ENCODE measurements at places on chromosomes 12 and 14.

- no peak for DNase-seq
Observed at GRCh38 chr14:33714527-33715226, 236.2 kb downstream of the EGLN3 start.

- DNase-seq: no peak
Observed at GRCh38 chr12:26124446-26125399, at the start of gene BHLHE41. TSS of gene BHLHE41 (minus strand) at chr12:26125037. CDS start at chr12:26124779, 258 bp downstream.

DNA sequence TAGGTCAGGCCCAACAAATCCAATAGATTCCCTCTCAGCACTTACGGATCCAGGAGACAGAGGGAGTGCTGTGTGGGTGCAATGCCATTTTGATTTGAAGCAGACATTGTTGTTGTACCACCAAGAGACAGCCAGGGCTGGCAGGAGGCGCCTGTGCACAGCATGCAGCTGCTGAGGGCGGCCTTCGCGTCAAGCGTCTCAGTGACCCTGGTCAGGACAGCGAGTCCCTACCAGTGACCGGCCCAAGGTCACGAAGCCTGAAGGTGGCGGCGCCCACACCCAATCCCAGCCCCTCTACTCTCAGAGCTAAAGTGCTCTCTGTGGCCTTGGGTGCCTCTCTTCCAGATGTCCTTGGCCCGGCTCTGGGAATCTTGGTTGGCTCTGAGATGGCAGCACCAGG lies 40.5 kb downstream of the PRMT8 start:
- no peak for DNase-seq

- DNase-seq: no peak
Observed at GRCh38 chr12:12964255-12964654, 12.3 kb upstream of the GPRC5D start.

- no peak for DNase-seq
Observed at GRCh38 chr12:94057262-94058151, 90.9 kb upstream of the PLXNC1 start.

- no peak for DNase-seq
Observed at GRCh38 chr14:79967453-79967852, 243.9 kb downstream of the DIO2 start.

GRCh38 chr12:108173892-108174291 lies 44.8 kb downstream of the WSCD2 start:
- DNase-seq: no peak

- no peak for DNase-seq
Observed at GRCh38 chr12:89421092-89421835, 69.0 kb upstream of the DUSP6 start.
